ENCODE measurements at places on chromosomes 16 and 17.

DNA sequence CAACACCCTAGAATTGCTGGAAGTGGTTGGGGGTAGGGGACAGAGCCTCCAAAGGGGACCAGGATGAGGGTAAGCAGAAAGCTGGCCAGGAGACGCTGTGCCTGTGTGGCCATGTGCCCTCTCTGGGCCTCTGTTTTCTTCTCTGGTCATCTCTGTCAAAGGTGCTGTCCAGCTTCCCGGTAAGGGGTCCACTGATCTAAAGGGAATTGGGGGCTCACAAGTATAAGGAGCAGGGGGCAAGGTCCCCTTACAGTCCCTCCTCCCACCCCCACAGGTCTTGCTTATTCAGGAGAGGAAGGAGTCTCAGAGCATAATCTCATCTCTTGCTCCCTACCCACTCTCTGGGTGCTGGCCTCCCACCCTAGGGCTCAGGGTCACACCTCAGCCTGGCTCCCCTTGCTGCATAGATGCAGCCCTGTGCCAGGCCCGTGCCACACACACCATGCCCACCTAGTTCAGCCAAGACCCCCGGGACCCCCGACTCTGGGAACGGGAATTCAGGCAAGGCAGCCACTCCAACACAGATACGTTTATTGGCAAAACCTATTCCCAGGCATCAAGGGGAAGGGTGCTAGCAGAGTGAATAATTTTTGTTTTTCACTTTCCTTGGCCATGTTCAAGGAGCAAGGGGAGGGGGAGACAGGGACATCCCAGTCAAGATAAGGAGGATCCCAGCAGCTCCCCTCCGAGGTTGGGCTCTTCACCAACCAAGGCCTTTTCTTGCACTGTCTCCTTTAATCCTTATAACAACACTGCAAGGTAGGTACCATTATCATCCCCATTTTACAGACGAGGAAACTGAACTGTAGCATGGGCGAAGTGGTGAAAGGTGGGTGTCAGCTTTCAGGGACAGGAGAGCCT lies 19.8 kb downstream of the SLC4A1 start:
- no peak for DNase-seq

GRCh38 chr17:42387661-42388380 lies 421 bp downstream of the STAT3 start:
- peak; percentile 38 for DNase-seq

DNA sequence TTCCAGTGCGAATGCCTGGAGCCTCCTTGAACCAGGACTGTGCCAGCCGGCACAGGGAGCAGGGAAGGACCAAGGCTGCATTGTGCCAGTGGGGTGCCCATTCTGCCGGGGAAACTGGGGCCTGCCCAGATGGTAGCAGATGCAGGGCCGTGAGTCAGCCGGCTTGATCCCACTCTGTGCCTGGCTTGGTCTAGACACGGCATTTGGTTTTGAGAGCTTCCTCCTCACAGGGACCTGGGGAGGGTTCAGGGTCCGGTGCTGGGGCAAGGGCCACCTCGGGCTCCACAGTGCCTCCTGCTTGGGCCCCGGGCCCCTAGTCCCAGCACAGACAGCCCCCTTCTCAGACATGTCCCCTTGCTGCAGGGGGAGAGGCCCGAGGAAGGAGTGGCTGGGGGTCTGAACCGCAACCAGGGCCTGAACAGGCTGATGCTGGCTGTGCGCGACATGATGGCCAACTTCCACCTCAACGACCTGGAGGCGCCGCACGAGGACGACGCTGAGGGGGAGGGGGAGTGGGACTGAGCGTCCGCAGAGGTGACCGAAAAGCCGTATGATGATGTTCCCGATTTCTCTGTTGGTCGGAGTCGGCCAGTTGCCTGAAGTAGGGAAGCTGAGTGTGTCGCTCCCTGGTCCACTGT lies 7.8 kb upstream of the MC1R start:
- DNase-seq, result no peak

GRCh38 chr17:42028791-42029127 lies 8.9 kb downstream of the NKIRAS2 start:
- no peak for DNase-seq

- DNase-seq, result no peak
These were observed 126.4 kb downstream of the USP22 start for GRCh38 chr17:20916383-20916782.

GRCh38 chr16:14955546-14956231 lies 18.4 kb downstream of the NPIPA1 start:
- DNase-seq, result no peak

GRCh38 chr16:28164140-28164539 lies 47.6 kb downstream of the XPO6 start:
- no peak for DNase-seq

DNA sequence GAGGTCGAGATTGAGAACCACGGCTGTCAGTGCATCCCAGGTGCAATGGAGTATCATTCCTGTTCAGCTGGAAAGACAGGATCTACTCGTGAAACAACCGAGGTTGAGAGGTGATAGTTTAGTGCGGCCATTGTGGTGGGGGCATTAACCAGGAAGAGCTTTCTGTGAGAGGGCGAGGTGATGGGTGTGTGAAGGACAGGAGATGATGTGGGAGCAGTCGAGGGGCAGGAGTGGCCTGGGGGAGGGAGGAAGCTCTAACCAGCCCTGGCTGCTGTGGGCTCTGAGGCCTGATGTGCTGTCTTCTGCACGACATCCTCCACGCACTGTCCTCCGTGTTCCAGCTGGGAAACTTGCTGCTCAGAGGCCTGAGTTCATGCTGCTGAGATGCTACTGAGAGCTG lies 22.0 kb downstream of the GOSR2 start:
- no peak for DNase-seq

DNA sequence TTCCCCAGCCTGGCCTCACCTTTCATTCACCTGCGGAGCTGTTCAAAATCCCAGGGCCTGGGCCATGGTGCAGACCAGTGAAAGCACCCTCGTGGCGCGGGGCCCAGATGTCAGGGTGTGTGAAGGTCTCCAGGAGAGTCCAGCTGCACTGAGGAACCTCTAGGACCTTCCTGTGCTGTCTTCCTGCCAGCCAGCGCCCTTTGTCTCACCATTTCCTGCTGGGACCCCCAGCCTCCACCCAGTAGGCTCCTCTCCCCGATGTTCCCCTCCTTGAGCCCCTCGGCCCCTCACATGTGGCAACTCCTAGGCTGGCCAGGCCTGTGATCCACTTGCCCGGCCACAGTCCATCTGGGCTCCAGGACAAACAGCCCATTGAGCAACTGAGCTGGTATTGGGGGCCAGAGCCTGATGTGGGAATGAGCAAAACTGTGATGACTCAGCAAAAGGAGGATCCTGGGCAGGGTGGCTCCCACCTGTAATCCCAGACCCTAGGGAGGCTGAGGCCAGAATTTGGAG lies 677 bp downstream of the SULT1A2 start:
- no peak for DNase-seq

- DNase-seq, result no peak
These were observed 3.7 kb downstream of the DUSP14 start for GRCh38 chr17:37493249-37494027.

- DNase-seq, result no peak
These were observed 31.6 kb downstream of the SOX9 start for GRCh38 chr17:72152387-72152929.

GRCh38 chr16:90048737-90049330 lies 28.3 kb downstream of the PRDM7 start:
- no peak for DNase-seq

GRCh38 chr17:61209525-61209924 lies 190.1 kb upstream of the TBX2 start:
- no peak for DNase-seq

DNA sequence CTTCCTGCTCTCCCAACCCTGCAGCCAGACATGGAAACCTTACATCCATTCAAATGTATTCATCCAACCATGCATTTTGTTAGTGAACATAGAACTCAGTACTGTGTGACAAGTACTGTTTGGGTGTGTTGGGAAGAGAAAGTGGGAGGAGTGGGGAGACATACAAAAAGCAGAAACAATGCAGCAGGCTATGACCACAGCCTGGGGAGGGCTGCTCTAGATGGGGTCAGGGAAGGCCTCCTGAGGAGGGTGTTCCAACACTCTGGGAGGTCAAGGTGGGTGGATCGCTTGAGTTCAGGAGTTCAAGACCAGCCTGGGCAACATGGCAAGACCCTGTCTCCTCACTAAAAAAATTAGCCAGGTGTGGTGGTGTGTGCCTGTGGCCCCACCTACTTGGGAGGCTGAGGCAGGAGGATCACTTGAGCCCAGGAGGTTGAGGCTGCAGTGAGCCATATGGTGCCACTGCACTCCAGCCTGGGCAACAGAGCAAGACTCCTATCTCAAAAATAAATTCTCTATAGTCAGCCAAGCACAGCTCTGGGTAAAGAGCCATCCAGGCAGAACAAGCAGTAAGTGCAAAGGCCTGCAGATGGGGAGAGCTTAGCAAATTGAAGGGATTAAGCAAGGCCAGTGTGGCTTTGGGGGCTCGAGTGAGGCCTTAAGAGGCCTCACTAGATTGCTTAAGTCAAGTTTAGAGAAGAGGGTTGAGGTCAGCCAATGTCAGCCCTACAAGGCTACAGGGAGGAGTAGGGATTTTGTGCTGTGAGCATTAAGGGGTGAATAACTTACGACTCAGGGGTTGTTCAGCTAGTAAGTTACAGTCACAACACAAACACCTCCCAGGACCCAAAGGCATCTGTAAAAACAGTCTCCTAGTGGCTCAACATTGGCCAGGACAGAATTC lies 5.5 kb downstream of the SLC13A2 start:
- DNase-seq, result no peak

DNA sequence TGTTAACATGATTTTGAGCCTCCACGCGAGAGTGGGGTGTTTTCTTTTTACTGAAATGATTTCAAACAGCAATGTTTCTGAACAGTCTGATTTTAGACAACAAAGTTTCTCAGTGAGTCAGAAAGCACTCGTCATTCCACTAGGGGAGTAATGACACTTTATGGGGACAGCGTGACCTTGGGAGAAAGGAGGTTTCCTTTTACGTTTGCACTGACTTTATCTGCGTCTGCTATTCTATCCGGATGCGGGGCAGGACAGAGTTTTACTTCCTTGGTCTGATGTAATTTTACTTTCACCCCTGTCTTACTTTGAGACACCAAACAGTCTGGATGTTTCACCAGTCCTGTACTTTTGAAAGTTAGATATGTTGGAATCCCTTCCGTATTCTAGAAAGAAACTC lies 20.7 kb downstream of the SLC47A1 start:
- DNase-seq, result no peak

GRCh38 chr17:27323538-27324215 lies 29.8 kb downstream of the WSB1 start:
- no peak for DNase-seq

DNA sequence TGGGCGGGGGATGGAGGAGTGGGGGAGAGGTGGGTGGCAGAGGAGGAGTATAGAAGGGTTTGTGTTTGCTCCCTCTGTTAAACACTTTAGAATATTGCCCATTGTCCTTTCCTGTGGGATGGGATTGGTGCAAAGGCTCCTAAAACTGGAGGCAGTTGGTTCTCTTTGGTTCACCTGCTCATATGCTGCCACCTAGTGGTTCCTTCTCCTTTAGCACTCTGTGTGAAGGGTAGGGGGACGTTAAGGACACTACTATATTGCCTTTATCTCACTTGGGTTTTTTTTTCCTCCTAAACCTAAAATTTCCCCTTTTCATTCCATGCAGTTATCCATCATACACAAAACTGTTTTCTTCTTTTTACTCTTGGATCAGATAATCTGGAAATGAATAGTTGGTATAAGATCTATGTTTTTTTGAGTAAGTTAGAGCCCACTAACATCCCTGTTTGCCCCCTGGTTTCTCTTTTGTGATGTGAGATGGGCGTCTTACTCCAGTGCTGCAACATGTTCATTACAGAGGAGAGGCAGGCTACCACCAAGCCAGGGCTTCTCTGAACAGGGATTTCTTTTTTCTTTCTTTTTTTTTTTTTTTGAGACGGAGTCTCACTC lies 23.8 kb downstream of the SNX11 start:
- DNase-seq, result peak; percentile 70

DNA sequence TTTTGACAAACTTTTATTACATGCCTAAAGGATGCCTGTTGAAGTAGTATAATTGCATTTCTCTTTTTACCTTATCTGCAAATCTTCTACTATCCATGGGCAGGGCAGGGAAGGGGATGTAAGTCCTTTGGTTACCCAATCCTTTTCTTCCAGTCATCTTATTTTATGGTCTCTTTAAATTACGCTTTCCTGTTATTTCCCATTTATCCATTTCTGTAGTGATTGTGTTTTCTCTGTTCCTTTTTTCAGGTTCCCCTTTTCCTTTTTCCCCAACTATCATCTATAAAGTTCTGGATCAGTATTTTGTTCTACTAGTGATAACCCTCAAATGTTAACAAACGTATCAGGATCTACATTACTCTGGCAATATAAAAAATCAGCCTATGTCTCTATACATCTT lies 3.3 kb upstream of the ABCA9 start:
- no peak for DNase-seq

DNA sequence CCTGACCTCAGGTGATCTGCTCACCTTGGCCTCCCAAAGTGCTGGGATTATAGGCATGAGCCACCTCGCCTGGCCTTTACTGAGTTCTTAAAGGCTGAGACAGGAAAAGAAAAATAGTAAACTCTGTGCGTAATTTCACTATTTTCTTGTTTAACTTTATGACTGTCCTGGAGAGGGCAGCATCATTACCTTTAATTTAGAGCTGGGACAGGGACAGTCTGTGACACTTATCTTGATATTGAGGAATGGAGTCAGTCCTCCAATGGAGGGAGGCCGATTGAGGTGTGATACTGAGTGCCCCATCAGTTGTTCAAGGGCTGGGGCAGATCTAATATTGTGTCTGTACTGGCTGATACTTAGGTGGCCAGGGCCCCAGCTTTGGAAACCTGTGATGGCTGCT lies 21.5 kb upstream of the SPN start:
- DNase-seq, result no peak

DNA sequence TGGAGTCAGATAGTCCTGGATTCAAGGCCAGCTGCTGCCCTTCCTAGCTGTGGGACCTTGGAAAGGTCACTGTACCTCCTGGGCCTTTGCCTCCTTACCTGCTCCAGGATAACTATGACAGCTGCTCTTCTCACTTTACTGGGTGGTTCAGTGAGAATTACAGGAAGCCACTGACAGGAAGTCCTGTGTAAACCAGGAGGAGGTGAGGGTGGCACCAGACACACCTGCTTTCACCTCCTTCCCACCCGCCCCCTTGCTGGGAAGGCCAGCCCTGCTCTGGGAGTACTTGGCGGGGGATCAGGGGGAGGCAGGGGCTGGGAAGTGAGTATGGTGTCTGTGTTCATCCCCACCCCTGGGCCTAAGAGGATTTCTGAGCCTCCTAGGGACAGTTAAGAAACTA lies 42.6 kb downstream of the CPNE2 start:
- no peak for DNase-seq

DNA sequence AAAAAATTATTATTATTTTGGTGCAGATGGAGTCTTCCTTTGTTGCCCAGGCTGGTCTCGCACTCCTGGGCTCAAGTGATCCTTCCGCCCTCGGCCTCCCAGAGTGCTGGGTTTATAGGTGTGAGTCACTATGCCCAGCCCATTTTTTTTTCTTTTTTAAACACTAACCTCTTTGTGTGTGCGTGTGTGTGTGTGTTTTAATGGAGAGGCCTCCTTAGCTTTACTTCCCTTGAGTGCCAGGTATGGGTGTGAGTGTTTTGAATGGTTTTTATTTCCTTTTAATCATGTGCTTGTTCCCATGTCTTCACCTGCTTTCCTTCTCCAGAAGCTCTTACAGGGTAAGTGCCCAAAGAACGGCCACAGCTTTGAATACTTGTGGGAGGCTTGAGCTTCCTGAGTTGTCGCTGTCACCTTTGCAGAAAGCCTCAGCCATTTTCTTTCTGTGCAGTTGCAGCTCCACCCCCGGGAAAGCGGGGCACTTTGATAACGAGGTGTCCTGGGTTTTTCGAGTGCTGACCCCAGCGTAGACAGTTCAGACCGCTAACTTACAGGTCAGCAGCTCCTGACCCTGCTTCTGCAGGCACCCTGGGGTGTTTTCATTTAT lies 22.6 kb downstream of the AKAP1 start:
- no peak for DNase-seq

GRCh38 chr17:80456465-80457235 lies 19.8 kb downstream of the NPTX1 start:
- DNase-seq, result peak; percentile 44

All from hindlimb muscle (tissue), 1 donor.